Chondrocyte (in vitro differentiated cells): ENCODE measurements at places on chromosomes 2 and 18. TPM values are rescaled to one million over a fixed set of nuclear protein-coding genes. Genes with fewer than 3 reads are reported as not detected.

DNA sequence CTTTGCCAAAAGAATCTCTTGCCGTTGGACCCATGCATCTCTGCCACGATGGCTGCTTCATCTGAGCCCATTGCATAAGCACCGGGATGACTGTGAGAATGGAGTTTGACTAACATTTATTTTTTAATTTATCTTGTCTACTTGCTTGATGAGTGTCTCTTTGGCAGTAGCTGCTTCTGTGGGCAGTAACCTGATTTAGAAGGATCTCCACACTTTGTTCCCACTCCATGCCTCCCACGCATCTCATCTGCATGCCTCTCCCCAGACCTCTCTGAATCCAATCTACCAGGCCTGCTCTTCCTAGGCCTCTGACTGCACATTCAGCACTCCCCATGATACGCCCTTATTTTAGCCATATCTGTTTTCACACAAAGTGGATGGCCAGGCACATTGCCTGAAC, 23.7 kb upstream of the TMX3 start:
- H3K36me3 ChIP-seq, result no peaks in the 10 kb centered on the region
- H3K4me3 ChIP-seq, result no peak overlapping the region
- H3K4me1 ChIP-seq, result peaks cover 18% of the 10 kb centered on the region
- DNase-seq, result no peak

DNA sequence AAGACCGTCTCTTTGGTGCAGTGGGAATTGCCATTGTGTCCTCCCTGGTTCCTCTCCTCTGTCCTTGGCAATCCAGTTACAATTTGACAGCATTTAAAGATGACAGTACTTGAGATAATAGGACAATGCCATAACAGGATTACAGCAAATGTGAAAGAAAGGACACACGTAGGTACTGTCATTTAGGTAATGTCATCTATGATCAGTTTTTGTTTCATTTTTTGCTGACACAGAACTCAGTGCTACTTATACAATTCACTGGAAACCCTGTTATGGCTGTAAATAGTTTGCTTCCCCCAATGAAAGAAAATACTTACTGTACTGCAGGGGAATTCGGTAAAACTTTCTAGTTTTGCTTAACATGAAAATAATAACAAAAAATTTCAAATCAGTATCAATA, 65.2 kb downstream of the BCL11A start:
- no peak overlapping the region for H3K27ac ChIP-seq
- H3K4me3 ChIP-seq, result no peak overlapping the region
- peaks cover 16% of the 10 kb centered on the region for H3K4me1 ChIP-seq
- no peak for DNase-seq

Gene MYCN
- total RNA-seq, result 0.17 to 0.34 TPM in 2 of 3 replicates, not detected in the other

- no peaks in the 10 kb centered on the region for H3K27me3 ChIP-seq
- H3K27ac ChIP-seq, result no peak overlapping the region
- no peak overlapping the region for H3K4me3 ChIP-seq
- H3K36me3 ChIP-seq, result no peaks in the 10 kb centered on the region
- H3K4me1 ChIP-seq, result peaks cover 24% of the 10 kb centered on the region
- DNase-seq, result no peak
Observed at GRCh38 chr18:60021556-60021955, 121.8 kb downstream of the PMAIP1 start.

- peak overlapping the region; percentile 81 for H3K27ac ChIP-seq
- H3K4me3 ChIP-seq, result no peak overlapping the region
- H3K4me1 ChIP-seq, result peaks cover 97% of the 10 kb centered on the region
- no peak for DNase-seq
Observed at GRCh38 chr2:237698358-237698694, 70.9 kb downstream of the LRRFIP1 start.

Gene KCNK3
- total RNA-seq, result 0.77 to 2.9 TPM (median 2.8 TPM) in 3 replicates

GRCh38 chr2:149737896-149738295, 150.3 kb upstream of the MMADHC start:
- H3K36me3 ChIP-seq, result peaks cover 2% of the 10 kb centered on the region
- no peak overlapping the region for H3K27ac ChIP-seq
- no peaks in the 10 kb centered on the region for H3K27me3 ChIP-seq
- peaks cover 53% of the 10 kb centered on the region for H3K4me1 ChIP-seq
- DNase-seq, result no peak

Gene AQP12A
- not detected in 3 replicates for total RNA-seq

DNA sequence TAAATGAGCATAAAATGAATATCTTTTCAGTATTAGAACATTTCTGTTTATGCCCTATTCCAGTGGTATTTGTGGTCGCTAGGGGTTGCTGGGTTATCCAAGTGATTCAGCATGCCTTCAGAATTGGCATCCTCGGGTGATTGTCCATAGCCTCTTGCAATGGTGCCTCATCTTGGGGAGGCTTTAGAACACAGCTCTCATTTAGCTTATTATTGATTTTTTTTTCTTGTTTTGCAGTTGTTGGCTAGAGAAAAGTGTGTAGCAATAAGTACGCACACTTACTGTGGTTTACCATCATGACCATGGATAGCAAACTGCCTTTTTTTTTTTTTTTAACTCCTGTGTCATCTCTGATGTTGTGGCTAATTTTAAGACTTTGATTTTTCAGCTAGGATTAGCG, 33.6 kb downstream of the PLEKHA3 start:
- peaks cover 2% of the 10 kb centered on the region for H3K4me1 ChIP-seq
- no peak overlapping the region for H3K4me3 ChIP-seq
- no peaks in the 10 kb centered on the region for H3K27me3 ChIP-seq

Gene SERPINB3
- not detected in 3 replicates for total RNA-seq

DNA sequence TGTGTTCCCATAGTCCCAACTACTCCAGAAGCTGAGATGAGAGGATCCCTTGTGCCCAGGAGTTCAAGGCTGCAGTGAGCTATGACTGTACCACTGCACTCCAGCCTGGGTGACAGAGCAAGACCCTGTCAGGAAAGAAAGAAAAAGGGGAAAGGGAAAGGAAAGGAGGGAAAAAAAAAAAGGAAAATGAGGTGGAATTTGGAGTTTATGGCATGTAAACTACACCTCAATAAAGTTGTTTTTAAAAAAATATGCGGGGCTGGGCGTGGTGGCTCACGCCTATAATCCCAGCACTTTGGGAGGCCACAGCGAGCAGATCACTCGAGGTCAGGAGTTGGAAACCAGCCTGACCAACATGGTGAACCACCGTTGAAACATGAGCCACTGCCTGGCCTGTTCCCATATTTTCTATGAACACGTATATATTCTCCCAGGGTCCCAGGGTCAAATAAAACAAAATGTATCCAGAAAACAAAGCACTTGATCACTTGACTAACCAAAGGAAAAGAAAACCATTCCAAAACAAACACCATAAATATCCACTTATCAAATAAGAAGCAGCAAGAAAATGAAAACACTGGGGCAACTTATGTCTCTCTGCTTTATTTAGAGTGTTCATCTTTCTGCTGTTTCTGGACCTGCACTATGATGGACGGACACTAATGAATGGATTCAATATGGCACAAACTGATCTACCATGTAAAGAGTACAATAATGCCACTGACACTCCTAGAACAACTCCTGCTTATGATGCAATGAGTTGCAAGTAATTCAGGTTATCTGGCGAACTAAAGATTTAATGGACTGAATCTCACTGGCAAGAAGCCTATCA, 56.8 kb downstream of the ASXL2 start:
- no peak overlapping the region for H3K4me3 ChIP-seq
- no peaks in the 10 kb centered on the region for H3K27me3 ChIP-seq
- peak overlapping the region; percentile 67 for H3K27ac ChIP-seq
- DNase-seq, result no peak
- no peaks in the 10 kb centered on the region for H3K36me3 ChIP-seq

Gene SDC1
- total RNA-seq, result 11.4 to 13.2 TPM (median 12.6 TPM) in 3 replicates

GRCh38 chr2:144143294-144144151, 376.4 kb downstream of the ZEB2 start:
- H3K27ac ChIP-seq, result peak overlapping the region; percentile 83
- no peaks in the 10 kb centered on the region for H3K36me3 ChIP-seq
- peak overlapping the region; percentile 19 for H3K4me3 ChIP-seq
- no peak for DNase-seq
- H3K27me3 ChIP-seq, result no peaks in the 10 kb centered on the region

- H3K36me3 ChIP-seq, result no peaks in the 10 kb centered on the region
- H3K27ac ChIP-seq, result no peak overlapping the region
- no peak for DNase-seq
- no peak overlapping the region for H3K4me3 ChIP-seq
- H3K27me3 ChIP-seq, result no peaks in the 10 kb centered on the region
Observed at GRCh38 chr18:80193701-80194100, 53.6 kb downstream of the PARD6G start.

Gene TLX2
- 0.10 TPM in 1 of 3 replicates, not detected in the others for total RNA-seq

Gene IL36B
- not detected in 3 replicates for total RNA-seq

- no peak for DNase-seq
- no peaks in the 10 kb centered on the region for H3K27me3 ChIP-seq
- peaks cover 4% of the 10 kb centered on the region for H3K4me1 ChIP-seq
- H3K4me3 ChIP-seq, result no peak overlapping the region
- no peak overlapping the region for H3K27ac ChIP-seq
- H3K36me3 ChIP-seq, result no peaks in the 10 kb centered on the region
Observed at GRCh38 chr18:59672235-59672711, 24.9 kb downstream of the CCBE1 start.

- DNase-seq, result no peak
- no peak overlapping the region for H3K4me3 ChIP-seq
- H3K4me1 ChIP-seq, result peaks cover 21% of the 10 kb centered on the region
- H3K27me3 ChIP-seq, result no peaks in the 10 kb centered on the region
- H3K27ac ChIP-seq, result no peak overlapping the region
Observed at GRCh38 chr2:207318181-207318628, 152.5 kb upstream of the KLF7 start.

Gene FEV
- total RNA-seq, result not detected in 3 replicates
